ENCODE measurements at places on chromosomes 11 and 22.

DNA sequence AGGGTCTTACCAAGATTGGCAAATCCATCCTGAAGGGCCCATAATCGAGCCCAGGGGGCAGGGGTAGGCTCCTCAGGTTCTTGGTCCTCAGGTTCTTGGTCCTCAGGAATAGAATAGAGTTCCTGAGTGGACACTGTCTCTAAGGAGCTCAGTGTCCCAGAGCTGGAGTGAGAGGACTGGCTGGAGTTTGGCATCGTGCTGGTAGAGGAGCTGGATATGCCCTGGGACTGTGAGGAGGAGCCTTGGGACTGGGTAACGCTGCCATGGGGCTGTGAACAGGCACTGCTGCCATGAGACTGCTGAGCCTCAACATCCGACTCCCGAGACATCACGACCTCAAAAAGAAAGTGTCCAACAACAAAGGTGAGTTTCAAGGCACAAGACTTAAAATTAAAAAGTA is 7.2 kb downstream of the CHEK2 start:
- DNase-seq, result no peak

DNA sequence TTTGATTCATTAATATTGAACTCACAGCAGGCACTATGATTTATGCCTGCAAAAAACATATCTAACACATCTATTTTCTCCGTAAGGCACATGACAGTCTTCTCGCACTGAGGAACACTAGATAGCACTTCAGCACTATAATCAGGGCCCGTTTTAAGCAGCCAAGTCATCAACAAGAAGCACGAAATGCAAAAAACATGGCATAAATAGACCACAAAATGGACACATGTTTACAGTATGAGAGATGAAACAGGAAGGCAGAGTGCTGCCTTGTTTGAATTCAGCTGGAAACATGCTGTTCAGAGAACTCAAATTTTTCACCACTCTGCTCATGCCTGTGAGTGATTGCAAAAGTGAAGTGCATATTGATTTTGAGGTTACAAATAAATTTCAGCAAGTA is 205.8 kb upstream of the PDGFD start:
- no peak for DNase-seq

GRCh38 chr11:63920939-63921417 is 4.0 kb upstream of the RCOR2 start:
- DNase-seq, result no peak

GRCh38 chr22:37892566-37893335 is 13.3 kb upstream of the MICALL1 start:
- DNase-seq, result no peak

GRCh38 chr22:39900306-39901227 is at the start of gene GRAP2:
Gene GRAP2, plus strand, starts transcription at chr22:39901084. Its CDS starts 46,023 bp downstream, at chr22:39947107.
- DNase-seq, result peak; percentile 84

- no peak for DNase-seq
Measured at GRCh38 chr11:61630089-61630488, 49.2 kb upstream of the SYT7 start.

GRCh38 chr22:46537225-46537945 is at the start of gene CELSR1:
Gene CELSR1, minus strand, starts transcription at chr22:46537620. Its CDS starts 450 bp downstream, at chr22:46537170.
- DNase-seq, result no peak

Measured in MV-4-11 (cell line).